ENCODE measurements at places on chromosomes 2 and 18.

DNA sequence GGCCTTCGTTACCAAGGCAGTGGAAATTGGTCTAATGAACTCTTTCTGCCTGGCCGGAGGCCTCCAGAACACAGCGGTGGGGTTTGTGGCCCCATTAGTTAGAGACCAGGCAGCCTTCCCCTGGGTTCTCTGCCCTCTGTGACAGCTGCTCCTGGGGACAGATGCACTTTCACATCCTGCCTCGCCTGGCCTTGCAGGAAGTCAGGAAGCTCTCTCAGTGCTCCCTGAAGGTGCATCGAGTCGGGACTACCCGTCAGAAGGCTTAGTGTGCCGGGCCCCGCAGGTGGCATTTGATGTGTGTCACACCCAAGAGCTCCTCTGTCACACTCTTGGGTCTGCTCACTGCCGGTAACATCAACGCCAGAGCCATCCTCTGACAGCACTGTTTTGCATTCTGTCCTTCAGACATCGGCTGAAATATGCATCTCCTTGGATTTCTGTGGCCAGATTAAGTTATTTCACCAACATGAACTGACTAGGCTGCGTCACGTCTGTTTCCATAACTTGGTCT lies 158.3 kb downstream of the LDLRAD4 start:
- DNase-seq = peak; percentile 57

DNA sequence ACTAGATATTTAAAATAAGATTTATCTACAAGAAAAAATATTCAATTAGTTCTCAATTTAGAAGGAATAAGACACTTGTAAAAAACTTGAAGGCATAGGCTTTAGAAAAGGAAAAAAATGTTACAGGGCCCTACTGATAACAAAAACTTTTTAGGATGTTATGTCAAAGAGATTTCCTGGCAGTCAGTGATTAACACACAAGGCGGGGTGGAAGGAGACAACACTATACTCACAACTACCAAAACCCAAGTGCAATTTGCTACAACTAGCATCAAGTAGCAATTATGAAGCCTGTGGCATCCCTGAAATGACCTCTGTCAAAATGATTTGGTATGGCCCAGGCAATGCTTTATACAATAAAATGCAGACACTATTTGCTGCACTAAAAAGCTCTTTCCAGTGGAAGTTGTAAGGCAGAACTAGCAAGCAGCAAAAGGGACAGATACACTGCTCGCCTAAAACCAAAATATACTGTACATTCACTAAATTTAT lies 15.3 kb downstream of the STRN start:
- no peak for DNase-seq

DNA sequence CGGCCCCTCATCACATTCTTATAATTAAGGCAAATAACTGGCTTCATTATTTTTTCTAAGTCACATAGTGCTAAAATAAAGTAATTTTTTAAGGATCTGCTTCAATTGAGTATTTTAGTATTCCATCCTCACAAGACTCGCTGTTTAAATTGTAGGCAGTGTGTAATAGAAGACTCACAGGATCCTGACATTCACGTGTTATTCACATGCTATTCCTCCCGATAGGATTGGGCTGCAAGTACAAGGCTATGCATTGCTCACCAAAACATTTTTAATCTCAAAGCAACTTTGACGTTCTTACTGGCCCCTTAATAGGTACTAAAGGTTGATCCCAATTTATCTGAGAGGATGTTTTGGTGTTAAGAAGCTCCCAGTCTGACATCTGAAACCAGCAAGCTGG lies 127.6 kb upstream of the L3MBTL4 start:
- no peak for DNase-seq

DNA sequence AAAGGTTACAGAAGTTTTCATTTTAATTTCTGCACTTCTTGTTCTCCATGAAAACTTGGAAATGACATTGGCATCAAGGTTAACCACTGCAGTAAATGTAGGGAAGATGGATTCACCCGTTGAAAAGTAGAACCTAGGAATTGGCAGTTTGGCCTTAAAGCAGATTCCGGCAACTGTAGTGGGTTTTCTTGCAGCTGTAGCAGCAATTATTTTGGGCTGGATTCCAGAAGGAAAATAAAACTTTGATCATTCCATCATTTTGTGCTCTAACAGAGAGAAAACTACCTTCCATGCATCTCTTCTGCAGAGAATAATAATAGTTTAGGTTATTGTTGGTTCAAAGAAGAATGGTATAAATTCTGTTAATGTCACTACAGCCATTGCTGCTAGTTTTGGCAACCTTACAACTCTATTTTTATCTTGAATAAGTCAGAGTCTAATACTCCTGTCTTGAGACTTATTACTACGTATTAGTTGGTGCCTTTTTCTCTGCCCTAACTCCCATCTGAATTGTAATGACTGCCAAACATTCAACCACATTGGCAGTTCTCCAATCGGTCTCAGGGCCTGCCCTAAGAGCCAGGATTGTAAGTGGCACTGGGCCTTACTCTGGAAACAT lies 178.1 kb upstream of the PIEZO2 start:
- DNase-seq = no peak

- DNase-seq = no peak
Observed at GRCh38 chr2:57893786-57894185, 152.8 kb upstream of the VRK2 start.

- DNase-seq = no peak
Observed at GRCh38 chr2:216922175-216922780, 62.4 kb upstream of the TNP1 start.
